Smooth muscle cell of trachea (primary cell): ENCODE measurements at places on chromosomes 3 and 15. TPM values are rescaled to one million over a fixed set of nuclear protein-coding genes. Genes with fewer than 3 reads are reported as not detected.

The TMCO5A gene
- not detected in 2 replicates for total RNA-seq

The OIP5 gene
- total RNA-seq: 1.5 and 10.0 TPM in 2 replicates

The DNAH12 gene
- under 0.01 and 0.17 TPM in 2 replicates for total RNA-seq

The KBTBD12 gene
- not detected in 2 replicates for total RNA-seq

The ADAMTS9 gene
- total RNA-seq: 0.66 and 1.5 TPM in 2 replicates

The APH1B gene
- total RNA-seq: 24.3 and 27.1 TPM in 2 replicates

The LNP1 gene
- total RNA-seq: 5.0 and 6.8 TPM in 2 replicates

The GRK7 gene
- under 0.01 TPM in 1 of 2 replicates, not detected in the other for total RNA-seq

The FETUB gene
- not detected in 2 replicates for total RNA-seq

The INO80 gene
- total RNA-seq: 27.1 and 30.1 TPM in 2 replicates

The CKMT1B gene
- total RNA-seq: not detected in 2 replicates

The IQCF5 gene
- total RNA-seq: not detected in 2 replicates

The GRIP2 gene
- total RNA-seq: 0.15 and 0.17 TPM in 2 replicates

The FYCO1 gene
- 44.7 and 47.0 TPM in 2 replicates for total RNA-seq

The TMEM87A gene
- 44.5 and 66.8 TPM in 2 replicates for total RNA-seq

The SCN11A gene
- total RNA-seq: under 0.01 and 0.17 TPM in 2 replicates

The PLCL2 gene
- 19.8 and 20.5 TPM in 2 replicates for total RNA-seq

The KLHL6 gene
- not detected in 2 replicates for total RNA-seq

The SPATA12 gene
- total RNA-seq: under 0.01 and 0.15 TPM in 2 replicates

The C3orf22 gene
- not detected in 2 replicates for total RNA-seq

The LTF gene
- total RNA-seq: not detected in 2 replicates

The CCDC33 gene
- not detected in 2 replicates for total RNA-seq

The SECISBP2L gene
- 39.7 and 53.8 TPM in 2 replicates for total RNA-seq

The MED12L gene
- total RNA-seq: 0.33 and 0.44 TPM in 2 replicates

The GXYLT2 gene
- 26.0 and 32.4 TPM in 2 replicates for total RNA-seq

The SLC12A1 gene
- not detected in 2 replicates for total RNA-seq

The TP63 gene
- total RNA-seq: under 0.01 and 0.15 TPM in 2 replicates

The UBE3A gene
- 69.0 and 70.7 TPM in 2 replicates for total RNA-seq

The GOLGA8M gene
- 0.73 and 1.2 TPM in 2 replicates for total RNA-seq

The HDC gene
- total RNA-seq: not detected in 2 replicates

The SLC7A14 gene
- 3.3 and 7.4 TPM in 2 replicates for total RNA-seq

The CCDC80 gene
- total RNA-seq: 386 and 910 TPM in 2 replicates

The CA12 gene
- total RNA-seq: 94.0 and 255 TPM in 2 replicates

The PEX11A gene
- 11.3 and 11.4 TPM in 2 replicates for total RNA-seq

The GPR62 gene
- under 0.01 TPM in 1 of 2 replicates, not detected in the other for total RNA-seq

The SQOR gene
- total RNA-seq: 82.3 and 158 TPM in 2 replicates

The NKIRAS1 gene
- total RNA-seq: 14.1 and 14.4 TPM in 2 replicates

The RPS27L gene
- 317 and 373 TPM in 2 replicates for total RNA-seq

The CD200R1 gene
- total RNA-seq: under 0.01 TPM in 1 of 2 replicates, not detected in the other

The TLR9 gene
- under 0.01 and 0.17 TPM in 2 replicates for total RNA-seq

The ZPLD1 gene
- not detected in 2 replicates for total RNA-seq

The WDR49 gene
- total RNA-seq: 0.17 and 1.0 TPM in 2 replicates

The SLC9A9 gene
- total RNA-seq: 46.1 and 59.9 TPM in 2 replicates

The CPNE4 gene
- not detected in 2 replicates for total RNA-seq

The GAP43 gene
- total RNA-seq: 0.33 and 1.7 TPM in 2 replicates

The WDR72 gene
- not detected in 2 replicates for total RNA-seq

The CCNB2 gene
- total RNA-seq: 5.1 and 71.3 TPM in 2 replicates

The PRICKLE2 gene
- 40.7 and 42.8 TPM in 2 replicates for total RNA-seq

The FMN1 gene
- total RNA-seq: 21.7 and 23.3 TPM in 2 replicates

The KNL1 gene
- 1.2 and 28.2 TPM in 2 replicates for total RNA-seq

The EXD1 gene
- under 0.01 TPM in 1 of 2 replicates, not detected in the other for total RNA-seq

The MOBP gene
- under 0.01 TPM in 1 of 2 replicates, not detected in the other for total RNA-seq

The MYL3 gene
- not detected in 2 replicates for total RNA-seq

The SPATA16 gene
- not detected in 2 replicates for total RNA-seq

The COLQ gene
- 0.15 and 0.66 TPM in 2 replicates for total RNA-seq

The PTPRG gene
- total RNA-seq: 54.1 and 58.2 TPM in 2 replicates
